ENCODE measurements at places on chromosomes 12 and 14. TPM values are rescaled to one million over a fixed set of nuclear protein-coding genes. Genes with fewer than 3 reads are reported as not detected.

Gene TGM1
- 0.65 TPM for total RNA-seq

Gene ATP5F1B
- 387 TPM for total RNA-seq

Gene CLEC2D
- 1.8 TPM for total RNA-seq

Gene SRRM4
- total RNA-seq, result not detected

Gene CD27
- not detected for total RNA-seq

Gene TBX3
- 4.6 TPM for total RNA-seq

Gene SLC41A2
- total RNA-seq, result 25.7 TPM

Gene WNT5B
- total RNA-seq, result 69.2 TPM

Gene NPFF
- not detected for total RNA-seq

Gene SMIM41
- 0.07 TPM for total RNA-seq

Gene TSFM
- 17.1 TPM for total RNA-seq

Gene RERGL
- total RNA-seq, result not detected

Gene MYL6B
- 56.4 TPM for total RNA-seq

Gene PPP1R13B
- 2.3 TPM for total RNA-seq

Gene PMCH
- total RNA-seq, result 0.30 TPM

Gene NANOG
- not detected for total RNA-seq

Gene CDK17
- total RNA-seq, result 46.6 TPM

Gene LRFN5
- 11.3 TPM for total RNA-seq

Gene TEX52
- not detected for total RNA-seq

Gene CCDC175
- total RNA-seq, result not detected

Gene TAS2R42
- total RNA-seq, result not detected

Gene SLC17A8
- total RNA-seq, result not detected

Gene HSPB8
- 33.8 TPM for total RNA-seq

Gene GRIP1
- 0.33 TPM for total RNA-seq

Gene DHRS2
- not detected for total RNA-seq

Gene FIGNL2
- under 0.01 TPM for total RNA-seq

Gene HCAR3
- not detected for total RNA-seq

Gene CFAP251
- 7.9 TPM for total RNA-seq

Gene CBLN3
- 4.2 TPM for total RNA-seq

Gene C14orf39
- not detected for total RNA-seq

Gene FAM222A
- total RNA-seq, result 0.23 TPM

Gene TOMM20L
- not detected for total RNA-seq
